ENCODE measurements at places on chromosomes 7 and 10. TPM values are rescaled to one million over a fixed set of nuclear protein-coding genes. Genes with fewer than 3 reads are reported as not detected.

GRCh38 chr10:131781076-131781475, 119.7 kb upstream of the PPP2R2D start:
- DNase-seq, result no peak

- peak; percentile 93 for DNase-seq
Observed at GRCh38 chr10:133307776-133308420, 774 bp downstream of the TUBGCP2 start.

- DNase-seq, result no peak
Observed at GRCh38 chr10:20105931-20106330, 289.7 kb downstream of the PLXDC2 start.

DNA sequence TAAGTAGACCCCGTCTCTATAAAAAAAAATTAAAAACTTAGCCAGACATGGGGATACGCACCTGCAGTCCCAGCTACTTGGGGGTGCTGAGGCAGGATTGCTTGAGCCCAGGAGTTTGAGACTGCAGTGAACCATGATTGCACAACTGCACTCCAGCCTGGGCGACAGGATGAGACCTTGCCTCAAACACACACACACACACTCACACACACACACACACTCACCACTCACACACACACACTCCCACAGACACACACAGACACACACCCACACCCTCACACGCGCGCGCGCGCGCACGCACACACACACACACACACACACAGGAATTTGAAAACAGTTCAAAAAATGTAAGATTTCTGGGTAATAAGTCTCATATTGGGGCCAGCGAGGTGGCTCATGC, 8.7 kb upstream of the GRIFIN start:
- DNase-seq, result no peak

- no peak for DNase-seq
Observed at GRCh38 chr7:100598425-100598824, 3.7 kb upstream of the PCOLCE start.

DNA sequence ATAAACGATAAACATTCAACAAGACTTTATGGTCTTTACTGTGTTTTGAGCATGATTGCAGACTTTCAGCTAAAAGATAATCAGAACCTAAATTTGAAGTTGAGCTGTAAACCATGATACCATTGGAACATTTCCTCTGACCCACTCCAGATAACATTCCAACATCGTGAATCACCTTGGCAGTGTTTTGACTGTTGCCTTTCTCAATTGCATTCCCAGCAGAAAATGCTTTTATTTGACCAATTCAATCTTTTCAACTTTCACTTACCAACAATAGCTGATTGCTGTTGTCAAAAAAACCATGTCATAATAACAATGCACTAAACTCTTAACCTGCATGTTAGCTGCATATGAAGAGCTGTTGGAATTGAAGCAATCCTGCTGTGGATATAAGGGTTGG, 165.5 kb downstream of the MDFIC start:
- no peak for DNase-seq

- no peak for DNase-seq
Observed at GRCh38 chr10:31278279-31278941, 40.6 kb upstream of the ZEB1 start.

- no peak for DNase-seq
Observed at GRCh38 chr7:86706406-86706805, 62.7 kb downstream of the GRM3 start.

DNA sequence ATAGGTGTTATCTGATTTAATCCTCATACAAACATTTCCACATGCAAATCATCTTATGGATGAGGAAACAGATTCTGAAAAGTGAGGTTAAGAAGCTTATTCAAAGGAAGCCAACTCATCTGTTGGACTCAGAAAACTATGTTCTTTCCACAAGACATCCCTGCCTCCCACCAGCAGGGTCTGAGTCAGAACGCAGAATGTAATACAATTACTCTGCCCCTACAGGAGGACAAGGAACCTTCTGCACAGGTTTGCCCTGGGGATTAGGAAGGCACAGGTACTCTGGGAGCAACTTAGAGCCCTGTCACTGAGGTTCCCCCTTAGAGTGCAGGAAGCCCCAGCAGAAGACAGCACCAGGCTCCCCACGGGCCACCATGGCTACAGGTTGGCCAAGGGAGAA, 255.7 kb downstream of the TNS3 start:
- no peak for DNase-seq

GRCh38 chr10:29949411-29950011, 109.9 kb downstream of the JCAD start:
- DNase-seq, result no peak

GRCh38 chr7:92245487-92246359, at the start of the genes ANKIB1 and KRIT1:
ANKIB1 (plus strand) TSS chr7:92245974; CDS start chr7:92294979, 49,005 bp downstream.
KRIT1 (minus strand) TSS chr7:92245914; CDS start chr7:92242135, 3,779 bp downstream.
- DNase-seq, result peak; percentile 92

Gene SUN3
- 0.31 TPM for total RNA-seq

Gene TRPV6
- total RNA-seq, result 0.55 TPM

Gene RPEL1
- not detected for total RNA-seq

Gene SRRT
- total RNA-seq, result 112 TPM

Gene ZNF365
- total RNA-seq, result not detected

All from mucosa of descending colon (tissue), 3 donors.